ENCODE measurements at places on chromosomes 12 and 14.

DNA sequence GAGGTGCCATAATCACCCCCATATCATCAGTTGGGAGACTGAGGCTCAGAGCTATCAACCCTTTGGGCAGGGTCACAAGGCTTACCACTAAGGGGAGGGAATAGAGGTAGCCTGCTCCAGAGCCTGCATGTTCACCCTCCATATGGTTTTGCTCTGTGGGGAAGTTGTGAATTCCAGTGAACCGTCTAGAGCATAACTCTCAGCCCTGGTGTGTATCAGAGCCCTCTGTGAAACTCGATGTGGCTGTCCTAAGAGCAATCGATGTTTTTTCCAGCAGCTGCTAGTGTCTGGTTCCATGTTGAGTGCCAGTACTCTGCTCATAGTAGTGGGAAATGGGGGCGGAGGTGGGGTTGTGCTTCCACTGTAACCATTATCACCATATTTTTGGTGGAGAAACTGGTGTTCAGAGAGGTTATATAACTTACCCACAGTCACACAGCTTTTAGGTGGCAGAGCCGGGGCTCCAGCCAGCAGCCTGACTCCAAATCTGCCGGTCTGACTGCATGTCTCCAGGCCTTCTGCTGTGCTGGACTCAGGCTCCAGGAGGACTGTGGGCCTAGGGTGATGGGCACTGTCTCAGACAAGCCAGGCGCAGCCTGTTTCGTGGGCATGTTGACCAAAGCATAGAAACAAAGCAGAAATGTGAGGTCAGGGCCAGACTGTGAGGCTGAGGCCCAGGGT lies 104.2 kb downstream of the ADCK1 start:
- DNase-seq: no peak

DNA sequence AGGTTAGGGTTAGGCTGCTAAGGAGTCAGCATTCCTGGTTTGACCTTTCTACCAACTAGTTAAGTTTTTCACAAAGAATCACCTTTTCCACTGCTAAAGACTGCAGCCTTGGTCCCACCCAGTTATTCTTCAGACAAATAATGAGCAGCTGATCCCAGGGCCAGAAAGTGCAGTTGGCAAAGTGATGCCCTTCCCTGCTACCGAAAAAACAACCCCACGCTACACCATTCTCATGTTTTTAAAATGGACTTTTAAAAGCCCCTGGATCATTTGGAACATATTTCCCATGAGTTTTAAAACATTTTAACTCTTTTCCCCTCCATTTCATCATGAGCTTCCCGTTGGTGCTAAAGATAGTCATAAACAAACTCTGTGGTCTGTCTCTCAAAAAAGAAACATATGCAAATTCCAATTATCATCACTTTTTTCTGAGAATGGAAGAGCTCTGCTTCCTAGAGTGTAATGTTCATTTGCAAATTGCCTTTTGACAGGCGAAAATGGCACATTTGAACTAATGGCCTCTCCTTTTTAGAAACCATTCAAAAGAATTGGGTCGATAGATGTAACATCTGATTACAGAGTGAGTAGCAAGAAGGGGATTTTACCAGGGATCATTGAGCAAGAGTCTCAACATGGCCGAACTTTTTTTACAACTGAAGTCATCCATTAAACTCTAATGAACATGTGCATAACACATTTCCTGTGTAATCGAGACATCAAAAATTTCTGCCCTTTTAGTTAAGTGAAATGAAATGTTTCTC lies 129.3 kb upstream of the RAP1B start:
- no peak for DNase-seq

DNA sequence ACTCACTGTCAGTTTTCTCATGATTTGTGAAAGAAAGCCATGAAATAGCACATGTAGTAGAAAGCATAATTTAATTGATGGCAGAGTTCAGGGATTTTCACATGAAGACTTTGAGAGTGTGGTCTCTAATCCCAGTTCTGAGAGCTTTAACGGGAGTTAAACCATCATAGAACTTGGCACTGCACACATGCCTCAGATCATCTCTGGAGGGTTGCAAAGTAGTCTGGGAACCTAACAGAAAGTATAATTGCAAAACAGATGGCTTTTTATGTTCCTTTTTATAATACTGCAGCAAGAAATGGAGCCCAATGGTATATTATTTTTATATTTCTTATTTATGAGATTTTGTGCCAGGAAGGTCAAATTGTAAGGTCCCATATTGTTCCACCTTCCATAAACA lies 77.9 kb downstream of the BHLHE41 start:
- no peak for DNase-seq

DNA sequence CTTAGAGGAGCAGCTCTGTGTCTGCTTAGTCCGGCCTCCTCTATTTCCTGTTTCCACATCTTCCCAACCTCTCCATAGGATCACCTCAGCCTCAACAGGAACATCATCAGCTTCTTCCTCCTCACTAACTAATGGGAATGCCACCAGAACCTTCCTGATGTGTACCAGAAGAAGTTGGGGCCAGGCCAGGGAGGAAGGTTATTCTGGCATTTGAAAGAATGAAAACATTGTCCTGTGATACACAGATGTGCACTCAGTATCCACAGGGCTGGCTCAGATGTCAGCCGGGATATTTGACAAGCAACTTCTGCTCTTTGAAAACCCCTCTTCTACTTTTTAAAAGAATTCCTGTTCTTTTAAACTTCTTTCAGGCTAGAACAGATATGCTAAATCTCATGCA lies 63.6 kb downstream of the TMEM30B start:
- DNase-seq: no peak

GRCh38 chr12:57497223-57498131 lies 9.6 kb downstream of the MARS1 start:
- no peak for DNase-seq

DNA sequence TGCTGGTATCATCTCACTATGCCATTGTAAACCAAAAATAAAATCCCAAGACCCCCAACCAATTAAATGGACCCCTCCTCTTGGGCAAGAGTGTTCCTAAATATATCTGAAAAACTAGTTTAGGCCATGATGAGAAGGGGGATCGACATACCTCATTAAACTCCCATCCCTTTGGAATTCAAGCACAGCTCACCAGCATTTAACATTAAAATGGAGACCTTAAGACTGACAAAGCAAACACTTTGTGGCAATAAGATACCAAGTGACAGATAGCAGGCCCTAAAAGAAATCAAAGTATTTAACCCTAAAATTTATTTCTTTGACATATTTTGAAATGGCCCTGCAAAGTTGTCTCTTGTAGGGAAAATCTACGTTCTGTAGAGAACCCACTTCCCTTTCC lies 387.9 kb downstream of the KCNH5 start:
- no peak for DNase-seq

DNA sequence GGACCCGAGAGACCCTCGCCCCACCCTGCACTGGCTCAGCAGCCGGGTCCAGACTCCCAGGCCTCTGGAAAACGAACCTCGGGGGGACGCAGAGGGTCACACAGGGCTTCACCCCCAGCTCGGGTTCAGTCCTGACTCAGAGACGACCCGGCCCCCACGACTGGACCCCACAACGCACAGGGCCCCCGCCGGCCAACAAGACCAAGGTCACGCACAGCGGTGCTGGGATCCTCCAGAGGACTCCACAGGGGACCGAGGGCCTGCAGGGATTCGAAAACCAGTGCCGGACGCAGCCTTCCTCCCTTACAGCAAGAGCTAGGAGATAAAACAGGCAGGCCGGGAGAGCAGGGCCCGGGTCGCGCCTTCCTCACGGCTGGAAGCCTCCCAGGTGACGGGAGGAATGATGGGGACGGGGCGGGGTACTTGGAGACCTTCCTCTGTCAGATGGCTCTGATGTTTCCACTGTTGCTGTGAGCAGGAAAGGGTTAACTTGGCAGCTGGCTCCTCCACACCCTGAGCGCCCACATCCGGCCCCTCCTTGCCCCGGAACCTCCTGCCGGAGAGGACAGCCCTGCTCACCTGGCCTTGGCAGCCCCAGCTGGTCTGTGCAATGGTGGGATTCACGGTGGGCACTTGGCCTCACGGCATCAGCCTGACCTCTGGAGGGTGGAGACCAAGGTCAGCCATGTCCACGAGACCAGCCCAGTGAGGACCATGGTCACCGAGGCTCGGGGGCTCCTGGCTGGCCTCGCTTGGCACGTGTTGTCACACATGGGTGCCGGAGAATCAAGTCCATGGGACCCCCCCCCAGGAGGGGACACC lies 46.2 kb downstream of the GALNT9 start:
- DNase-seq: no peak

DNA sequence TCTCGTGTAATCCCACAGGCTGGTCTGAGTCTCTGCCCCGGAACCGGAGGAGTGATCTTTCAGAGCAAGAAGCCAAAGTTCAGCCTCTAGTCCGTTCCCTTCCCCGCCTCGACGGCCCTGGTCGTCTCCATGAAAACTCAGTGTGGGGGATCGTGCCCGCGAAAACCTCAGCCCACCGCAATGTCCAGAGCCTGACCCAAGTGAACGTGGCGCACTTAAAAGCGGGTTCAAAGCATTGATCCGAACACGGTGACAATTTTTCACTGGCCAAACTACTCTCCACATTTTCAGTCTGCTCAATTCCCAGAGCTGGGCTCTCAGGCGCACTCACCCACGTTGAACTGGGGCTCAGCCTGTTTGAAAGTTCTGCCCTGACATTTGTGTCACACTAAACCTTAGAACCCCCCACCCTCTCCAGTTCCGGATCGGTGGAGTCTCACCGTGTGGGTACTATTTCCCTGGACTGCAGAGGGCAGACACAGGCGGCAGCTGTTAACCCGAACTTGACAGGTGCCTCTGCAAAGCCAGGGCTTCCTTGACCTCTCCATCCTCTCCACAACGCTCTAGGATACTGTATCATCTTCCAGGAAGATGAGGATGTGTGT lies 886 bp upstream of the PRICKLE1 start:
- DNase-seq: no peak

- no peak for DNase-seq
These were observed 135.8 kb downstream of the ITPR2 start for GRCh38 chr12:26697217-26697616.

DNA sequence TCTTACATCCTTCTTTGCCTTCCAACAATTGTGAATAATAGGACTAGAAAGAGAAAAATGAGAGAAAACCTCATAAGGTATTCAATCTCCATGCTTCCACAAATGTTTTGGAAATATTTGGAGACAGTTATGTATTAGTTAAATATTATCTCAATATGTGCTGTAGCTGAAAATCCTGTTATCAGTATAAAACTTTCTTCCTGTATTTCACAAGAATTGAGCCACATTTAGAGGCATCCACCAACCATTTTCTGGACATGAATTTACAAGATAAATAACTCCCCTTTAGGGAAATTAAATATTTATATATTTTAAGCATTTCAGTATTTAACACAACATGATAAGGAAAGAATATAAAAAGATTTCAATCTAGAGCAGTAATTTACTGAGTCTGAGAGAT lies 200.3 kb downstream of the GPHN start:
- no peak for DNase-seq

- no peak for DNase-seq
These were observed 77.6 kb upstream of the PARP11 start for GRCh38 chr12:3950714-3951320.

GRCh38 chr12:2172491-2173214 lies 119.9 kb downstream of the CACNA1C start:
- DNase-seq: no peak

- DNase-seq: no peak
These were observed 2.4 kb downstream of the FGFR1OP2 start for GRCh38 chr12:26940516-26941214.

DNA sequence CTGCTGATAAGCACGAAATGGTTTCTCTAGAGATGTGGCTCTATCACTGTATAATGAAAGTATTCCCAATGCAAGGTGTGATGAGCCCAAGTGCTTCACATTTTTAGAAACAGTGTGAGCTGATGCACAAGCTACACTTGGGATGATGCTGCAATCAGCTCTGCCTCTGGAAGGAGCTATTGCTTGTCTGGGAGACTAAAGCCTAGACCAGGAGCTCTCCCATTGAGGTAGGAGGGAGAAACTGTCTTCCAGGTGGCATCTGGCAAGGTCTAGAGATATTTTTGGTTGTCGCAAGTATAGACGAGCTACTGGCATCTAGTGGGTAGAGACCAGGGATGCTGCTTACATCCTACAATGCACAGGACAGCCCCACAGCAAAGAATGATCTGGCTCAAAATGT lies 42.0 kb downstream of the HECTD4 start:
- no peak for DNase-seq

- no peak for DNase-seq
These were observed 2.6 kb downstream of the MYF6 start for GRCh38 chr12:80709811-80710726.

- no peak for DNase-seq
These were observed 1.6 kb downstream of the DPF3 start for GRCh38 chr14:72892103-72892878.

- no peak for DNase-seq
These were observed 41.2 kb downstream of the TMEM132D start for GRCh38 chr12:129862561-129863175.

- no peak for DNase-seq
These were observed 355.5 kb downstream of the BCL11B start for GRCh38 chr14:98916476-98916875.

GRCh38 chr14:32950584-32950983 lies 11.9 kb downstream of the NPAS3 start:
- DNase-seq: no peak

- no peak for DNase-seq
These were observed 146.6 kb upstream of the PLEKHG7 start for GRCh38 chr12:92556141-92556540.

DNA sequence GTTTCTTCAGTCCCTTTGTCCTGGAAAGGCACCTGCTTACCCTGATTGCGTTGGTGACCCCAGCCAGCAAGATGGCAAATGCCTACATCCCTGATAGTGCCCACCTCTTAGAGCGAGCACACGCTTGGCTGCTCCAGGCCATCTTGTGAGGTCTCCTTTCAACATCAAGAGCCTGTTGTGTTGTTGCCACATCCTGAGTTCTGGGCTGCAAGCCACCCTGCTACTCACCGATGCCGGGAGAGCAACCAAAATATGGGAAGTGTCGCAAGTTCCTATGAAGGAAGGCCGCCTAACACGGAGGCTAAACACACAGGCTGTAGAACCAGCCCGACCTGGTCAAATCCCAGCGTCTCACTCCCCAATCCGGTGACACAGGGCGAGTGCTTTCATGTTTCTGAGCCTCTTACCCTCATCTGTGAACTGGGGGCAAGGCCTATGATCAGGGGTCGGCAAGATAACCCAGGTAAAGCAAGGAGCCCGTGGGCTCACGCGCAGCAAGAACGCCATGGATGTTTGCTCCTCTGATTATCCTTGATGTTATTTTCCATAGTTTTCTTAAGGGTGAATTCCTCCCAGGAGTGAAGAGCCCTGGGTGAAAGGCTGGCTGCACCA lies 98.4 kb downstream of the LGMN start:
- DNase-seq: no peak

DNA sequence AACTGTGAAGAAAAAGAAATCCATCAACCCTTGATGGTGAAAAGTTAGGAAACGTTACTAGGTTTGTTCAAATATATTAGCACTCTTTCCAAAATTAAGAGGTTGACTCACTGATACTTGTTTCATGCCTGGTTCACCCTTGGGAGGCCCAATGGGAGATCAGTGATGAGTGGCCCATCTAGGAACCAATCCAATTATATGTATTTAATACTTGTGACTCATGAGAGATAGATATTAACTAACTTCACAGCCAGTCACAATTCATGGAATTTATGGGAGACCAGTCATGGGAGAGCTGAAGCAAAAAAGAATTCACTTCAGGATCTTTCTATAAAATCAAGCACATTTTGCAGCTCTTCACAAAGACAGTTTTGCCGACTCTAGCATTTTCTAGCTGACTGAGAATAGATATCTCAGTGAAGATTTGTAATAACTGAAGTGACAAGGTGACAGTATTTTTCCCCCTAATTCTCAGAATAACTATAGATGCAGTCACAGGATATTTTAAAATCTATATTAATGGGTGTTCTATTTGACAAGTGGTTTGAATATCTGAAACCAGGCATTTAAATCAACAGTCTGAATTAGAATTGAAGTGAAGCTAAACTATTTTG lies 230.2 kb downstream of the EPS8 start:
- no peak for DNase-seq

GRCh38 chr14:97153527-97153926 lies 356.3 kb downstream of the VRK1 start:
- DNase-seq: no peak

Data from NCI-H1436 (cell line).